Activated naive CD4-positive, alpha-beta T cell treated with anti-CD3 and anti-CD28 coated beads for 36 hours (primary cell): ENCODE measurements at places on chromosomes 16 and 17. TPM values are rescaled to one million over a fixed set of nuclear protein-coding genes. Genes with fewer than 3 reads are reported as not detected.
A peak's percentile ranks its signal among the peaks of the same experiment; 100 is the strongest.

Gene KRTAP2-3
- total RNA-seq: not detected

Gene CHP2
- total RNA-seq: not detected

Gene CRLF3
- total RNA-seq: 47.1 TPM

Gene ZDHHC1
- total RNA-seq: 0.32 TPM

Gene FNDC8
- total RNA-seq: not detected

Gene KRTAP9-8
- not detected for total RNA-seq

Gene DLX4
- 0.67 TPM for total RNA-seq

- no peak for DNase-seq
Observed at GRCh38 chr16:12674071-12674470, 129.6 kb downstream of the CPPED1 start.

GRCh38 chr17:6100891-6101500, 30.8 kb downstream of the WSCD1 start:
- DNase-seq: no peak

- no peak for DNase-seq
Observed at GRCh38 chr17:73250851-73251640, 10.6 kb downstream of the CPSF4L start.

DNA sequence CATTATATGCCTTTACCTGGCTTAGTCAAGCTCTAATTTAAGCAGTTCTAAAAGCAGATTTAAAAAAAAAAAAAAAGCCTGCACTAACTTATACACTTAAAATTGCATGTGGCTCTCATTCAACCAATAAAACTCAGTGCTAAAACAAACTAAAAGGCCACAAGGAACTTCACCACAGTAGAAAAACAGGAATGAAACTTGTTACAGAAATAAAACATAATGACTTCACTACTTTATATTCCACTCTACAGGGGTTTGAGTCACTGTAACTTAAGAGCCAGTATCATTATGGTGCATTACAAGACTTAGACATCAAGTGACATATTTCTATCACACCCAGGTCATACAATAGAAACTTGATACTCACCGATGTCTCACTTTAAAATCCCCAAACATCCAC, 11.1 kb downstream of the CA10 start:
- no peak for DNase-seq

DNA sequence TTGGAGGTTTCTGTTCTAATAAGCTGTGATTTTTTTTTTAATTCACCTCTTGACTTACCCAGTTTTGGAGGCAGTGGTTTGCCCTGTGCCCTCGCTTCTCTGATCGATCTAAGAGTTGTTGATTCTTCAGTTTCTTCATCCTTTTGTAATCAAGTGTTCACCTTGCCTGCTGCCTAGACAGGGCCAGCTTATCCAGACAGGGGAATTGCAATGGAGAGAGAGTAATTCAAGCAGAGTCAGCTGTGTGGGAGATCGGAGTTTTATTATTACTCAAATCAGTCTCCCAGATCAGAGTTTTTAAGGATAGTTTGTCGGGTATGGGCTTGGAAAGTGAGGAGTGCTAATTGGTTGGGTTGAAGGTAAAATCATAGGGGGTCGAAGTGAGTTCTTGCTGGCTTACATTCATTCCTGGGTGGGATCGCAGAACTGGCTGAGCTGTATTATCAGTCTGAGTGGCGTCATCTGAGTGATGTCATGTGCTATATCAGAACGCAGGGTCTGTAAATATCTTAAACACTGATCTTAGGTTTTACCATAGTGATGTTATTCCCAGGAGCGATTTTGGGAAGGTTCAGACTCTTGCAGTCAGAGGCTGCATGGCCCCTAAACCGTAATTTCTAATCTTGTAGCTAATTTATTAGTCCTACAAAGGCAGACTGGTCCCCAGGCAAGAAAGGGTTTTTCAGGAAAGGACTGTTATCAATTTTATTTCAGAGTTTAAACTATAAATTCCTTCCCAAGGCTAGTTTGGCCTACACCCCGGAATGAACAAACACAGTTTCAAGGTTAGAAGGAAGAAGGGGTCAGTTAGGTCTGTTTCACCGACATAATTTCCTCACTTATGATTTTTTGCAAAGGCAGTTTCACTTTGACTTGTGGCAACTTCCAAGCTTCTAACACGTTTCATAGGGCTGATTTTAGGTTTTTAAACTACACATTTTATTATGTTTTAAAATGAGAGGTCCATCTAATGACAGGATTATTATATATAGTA, 21.5 kb upstream of the KCNJ16 start:
- no peak for DNase-seq

DNA sequence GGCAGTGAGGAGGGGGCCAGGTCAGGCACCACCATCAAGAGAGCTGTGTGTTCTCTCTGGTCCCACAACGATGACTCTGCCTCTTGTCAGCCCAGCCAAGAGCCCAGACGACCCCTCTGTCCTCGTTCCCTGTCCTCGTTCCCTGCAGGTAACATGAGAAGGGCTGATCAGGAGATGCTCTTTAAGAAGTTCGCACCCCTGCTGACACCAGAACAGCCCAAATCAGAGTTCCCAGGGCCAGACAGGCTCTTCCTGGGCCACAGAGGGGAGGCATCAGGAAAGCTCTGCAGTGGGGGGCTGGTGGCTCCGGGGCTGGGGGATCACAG, 13.5 kb upstream of the DNAI2 start:
- no peak for DNase-seq

DNA sequence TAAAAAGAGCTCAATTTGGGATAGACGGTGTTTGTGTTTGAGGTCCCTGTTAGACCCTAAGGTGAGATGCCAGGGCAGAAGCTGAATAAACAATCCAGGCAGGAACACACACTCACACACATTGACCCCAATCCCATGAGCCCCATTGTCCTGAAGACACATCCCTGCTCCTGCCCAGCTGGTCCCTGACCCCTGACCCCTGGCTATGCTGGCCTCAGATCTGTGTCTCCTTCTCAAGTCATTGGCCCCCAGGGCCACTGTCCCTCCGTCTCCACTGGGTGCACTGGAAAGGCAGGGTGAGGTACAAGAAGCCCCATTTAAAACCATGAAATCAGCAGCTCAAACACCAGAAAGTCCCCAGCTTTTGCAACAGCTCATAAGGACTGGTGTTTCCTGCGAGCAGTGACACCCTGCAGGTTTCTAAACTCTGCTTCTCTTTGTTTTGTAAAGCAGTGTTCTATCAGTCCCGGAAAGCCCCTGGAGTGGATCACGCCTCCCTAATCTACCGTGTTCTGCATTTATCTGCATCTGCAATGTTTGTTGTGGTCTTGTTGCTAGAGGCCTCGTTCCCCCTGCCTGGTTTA, 18.0 kb upstream of the ASGR2 start:
- peak; percentile 88 for DNase-seq

- no peak for DNase-seq
Observed at GRCh38 chr17:66578781-66579489, 256.0 kb upstream of the CACNG5 start.

GRCh38 chr16:82328881-82329469, 159.0 kb upstream of the MPHOSPH6 start:
- no peak for DNase-seq

- no peak for DNase-seq
Observed at GRCh38 chr17:59049798-59050197, 56.9 kb downstream of the TRIM37 start.

DNA sequence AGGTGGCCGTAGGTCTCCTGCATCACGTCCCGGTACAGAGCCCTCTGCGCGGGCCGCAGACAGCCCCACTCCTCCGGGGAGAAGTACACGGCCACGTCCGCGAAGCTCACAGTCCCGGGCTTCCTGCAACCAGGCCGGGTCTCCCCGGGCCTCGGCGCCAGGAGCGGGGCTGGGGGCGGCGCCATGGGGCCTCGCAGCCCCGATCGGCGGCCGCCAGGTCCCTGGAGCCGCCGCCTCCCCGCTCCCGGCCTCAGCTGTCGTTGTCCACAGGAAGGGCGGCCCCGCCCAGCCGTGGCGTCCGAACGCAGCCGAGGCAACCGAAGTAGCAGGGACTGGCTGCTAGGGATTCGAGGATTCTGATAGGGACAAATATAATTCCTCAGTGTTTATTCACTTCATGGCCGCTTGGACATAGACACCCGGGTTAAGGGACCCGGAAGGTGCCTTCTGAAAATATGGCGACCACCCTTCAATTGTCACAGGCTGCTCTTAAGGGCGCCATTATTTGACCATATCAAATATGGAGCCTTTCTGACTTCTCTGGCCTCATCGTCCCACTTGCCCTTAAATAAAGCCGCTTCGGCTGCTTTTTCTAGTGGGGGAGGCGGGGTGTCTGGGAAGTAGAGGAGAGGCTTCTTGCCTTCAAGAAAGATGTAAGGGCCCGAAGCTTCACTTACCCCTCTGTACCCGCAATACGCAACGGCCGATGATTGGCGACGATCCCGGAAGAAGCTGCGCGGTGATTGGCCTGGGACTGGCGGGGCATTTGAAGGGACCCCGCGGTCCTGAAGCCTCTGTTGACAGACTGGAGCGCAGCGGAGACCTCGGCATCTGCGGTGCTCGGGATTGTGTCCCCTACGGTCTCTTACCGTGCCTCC, at the start of gene ZNF688:
Gene ZNF688, minus strand, starts transcription at position 270 of the 878 bp plus-strand sequence. Its CDS starts 85 bp downstream, at position 185.
- DNase-seq: peak; percentile 94

DNA sequence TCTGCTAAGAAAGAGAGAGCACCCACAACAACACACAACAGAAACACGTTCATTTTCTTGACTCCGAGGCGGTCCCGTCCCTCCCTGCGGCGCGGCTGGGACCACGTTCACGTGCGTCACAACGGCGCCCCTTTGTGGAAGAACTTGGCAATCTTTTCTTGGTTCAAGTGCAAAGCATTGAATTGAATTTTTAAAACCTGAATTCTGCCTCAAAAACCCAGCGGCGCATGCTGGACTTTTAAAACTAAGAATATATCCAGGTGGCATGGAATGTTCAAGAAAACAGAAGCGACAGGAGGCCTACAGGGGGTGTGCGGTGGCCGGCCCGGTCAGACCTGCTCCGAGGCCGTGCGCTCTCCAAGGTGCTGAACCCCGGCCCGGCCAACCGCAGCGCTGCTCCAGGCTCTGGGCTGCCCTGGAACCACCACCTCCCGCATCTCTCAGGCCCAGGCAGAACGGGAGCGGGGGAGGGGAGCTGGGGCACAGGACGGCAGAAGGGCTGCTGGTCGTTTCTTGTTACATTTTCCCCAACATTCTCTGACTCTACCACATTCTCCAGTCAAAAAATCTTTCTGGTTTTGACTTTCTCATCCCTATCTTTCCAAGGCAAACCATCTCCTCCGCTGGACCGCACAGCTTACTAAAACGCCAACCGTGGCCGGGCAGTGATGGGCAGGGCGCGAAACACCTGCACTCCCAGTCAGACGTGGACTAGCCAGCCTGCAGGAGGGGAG, 3.4 kb upstream of the HEXD start:
- DNase-seq: peak; percentile 89

DNA sequence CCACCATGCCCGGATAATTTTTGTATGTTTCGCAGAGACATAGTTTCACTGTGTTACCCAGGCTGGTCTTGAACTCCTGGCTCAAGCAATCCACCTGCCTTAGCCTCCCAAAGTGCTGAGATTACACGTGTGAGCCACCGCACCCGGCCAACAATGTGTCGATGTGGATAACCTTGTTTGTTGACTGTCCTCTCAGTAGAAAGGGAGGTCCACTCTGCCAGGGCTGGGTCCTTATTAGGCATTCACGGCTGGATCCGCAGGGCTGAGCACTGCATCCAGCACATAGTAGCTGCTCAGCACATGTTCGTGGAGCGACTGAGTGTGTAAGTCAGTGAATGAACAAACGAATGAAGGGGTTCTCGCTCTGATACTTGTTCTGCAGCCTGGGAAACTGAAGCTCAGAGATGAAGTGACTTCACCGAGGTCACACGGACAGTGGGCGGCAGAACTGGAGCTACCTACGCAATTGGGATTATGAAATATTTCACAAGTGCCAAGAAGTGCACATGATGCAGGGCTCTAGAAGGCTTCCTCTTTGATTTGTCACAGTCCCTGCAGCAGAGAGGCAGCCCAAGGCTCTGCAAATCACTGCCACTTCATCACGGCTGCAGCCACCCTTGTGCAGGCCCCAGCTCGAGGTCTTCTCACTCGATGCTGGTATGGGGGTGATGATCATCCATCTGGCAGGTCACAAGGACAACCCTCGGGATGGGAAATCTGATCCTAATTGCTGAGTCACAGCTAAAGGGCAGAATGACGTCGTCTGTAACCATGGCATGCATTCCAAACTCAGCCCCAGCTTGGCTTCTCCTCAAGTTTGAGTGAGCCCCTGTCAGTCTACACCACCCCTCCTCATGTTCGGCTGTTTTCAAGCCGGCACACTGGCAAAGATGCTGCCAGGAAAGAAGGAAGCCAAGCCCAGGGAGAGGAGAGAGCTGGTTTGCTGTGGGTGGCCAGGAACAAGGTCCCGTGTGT, 28.0 kb upstream of the SNN start:
- DNase-seq: no peak

- DNase-seq: peak; percentile 63
Observed at GRCh38 chr17:3961564-3962047, 2.6 kb downstream of the ATP2A3 start.
